ENCODE measurements at places on chromosomes 3 and 15. TPM values are rescaled to one million over a fixed set of nuclear protein-coding genes. Genes with fewer than 3 reads are reported as not detected.

Gene RPP25
- 28.7 TPM for total RNA-seq

Gene DPPA2
- total RNA-seq = not detected

Gene MORC1
- not detected for total RNA-seq

Gene LEO1
- total RNA-seq = 52.0 TPM

Gene ANKUB1
- not detected for total RNA-seq

Gene SNTN
- not detected for total RNA-seq

Gene CHST13
- 0.41 TPM for total RNA-seq

Gene MCTP2
- not detected for total RNA-seq

Gene MYRIP
- not detected for total RNA-seq

Gene NDN
- 0.28 TPM for total RNA-seq

Gene PLSCR5
- total RNA-seq = not detected

Gene ITIH1
- total RNA-seq = not detected

Gene CCR3
- not detected for total RNA-seq

Gene ATP13A4
- total RNA-seq = not detected

Gene ZNF80
- not detected for total RNA-seq

Gene CNTN4
- not detected for total RNA-seq

Gene KCNH8
- total RNA-seq = not detected

Gene CLRN1
- not detected for total RNA-seq

Gene PDZRN3
- not detected for total RNA-seq

Gene GOLGA8J
- total RNA-seq = not detected

Gene RLBP1
- not detected for total RNA-seq

Gene DLEC1
- total RNA-seq = not detected

Gene ZBED2
- total RNA-seq = 0.19 TPM

Gene LDHAL6B
- not detected for total RNA-seq

Gene CASR
- not detected for total RNA-seq

Gene TMPRSS7
- 0.06 TPM for total RNA-seq

Gene KIAA1143
- total RNA-seq = 16.3 TPM

Gene MKRN2OS
- not detected for total RNA-seq

Measured in A549 treated with ZK216348 at 1 μM for 4 hours (cell line).